ENCODE measurements at places on chromosomes 5 and 9. TPM values are rescaled to one million over a fixed set of nuclear protein-coding genes. Genes with fewer than 3 reads are reported as not detected.

SLC24A2 gene
- polyA plus RNA-seq: 0.79 TPM

PCDHGA2 gene
- 2.2 TPM for polyA plus RNA-seq

DNA sequence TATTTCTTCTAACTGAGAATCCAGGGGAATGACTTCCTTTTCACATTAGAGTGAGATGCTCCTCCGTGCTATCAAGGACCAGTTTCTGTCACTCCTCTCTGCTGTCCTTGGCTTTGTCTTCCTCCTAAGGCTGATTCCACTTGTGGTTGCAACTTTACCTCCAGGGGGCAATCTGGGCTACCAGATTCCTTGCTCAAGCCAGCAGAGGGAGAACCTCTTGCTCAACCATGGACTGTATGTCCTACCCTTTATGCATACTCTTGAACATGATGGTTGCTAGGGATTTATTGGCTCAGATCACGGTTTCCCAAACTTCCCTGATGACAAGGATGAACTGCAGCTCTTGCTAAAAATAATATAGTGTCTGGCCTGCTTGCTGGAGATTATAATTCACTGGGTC is 24.0 kb downstream of the NNT start:
- peak; percentile 15 for DNase-seq

DNA sequence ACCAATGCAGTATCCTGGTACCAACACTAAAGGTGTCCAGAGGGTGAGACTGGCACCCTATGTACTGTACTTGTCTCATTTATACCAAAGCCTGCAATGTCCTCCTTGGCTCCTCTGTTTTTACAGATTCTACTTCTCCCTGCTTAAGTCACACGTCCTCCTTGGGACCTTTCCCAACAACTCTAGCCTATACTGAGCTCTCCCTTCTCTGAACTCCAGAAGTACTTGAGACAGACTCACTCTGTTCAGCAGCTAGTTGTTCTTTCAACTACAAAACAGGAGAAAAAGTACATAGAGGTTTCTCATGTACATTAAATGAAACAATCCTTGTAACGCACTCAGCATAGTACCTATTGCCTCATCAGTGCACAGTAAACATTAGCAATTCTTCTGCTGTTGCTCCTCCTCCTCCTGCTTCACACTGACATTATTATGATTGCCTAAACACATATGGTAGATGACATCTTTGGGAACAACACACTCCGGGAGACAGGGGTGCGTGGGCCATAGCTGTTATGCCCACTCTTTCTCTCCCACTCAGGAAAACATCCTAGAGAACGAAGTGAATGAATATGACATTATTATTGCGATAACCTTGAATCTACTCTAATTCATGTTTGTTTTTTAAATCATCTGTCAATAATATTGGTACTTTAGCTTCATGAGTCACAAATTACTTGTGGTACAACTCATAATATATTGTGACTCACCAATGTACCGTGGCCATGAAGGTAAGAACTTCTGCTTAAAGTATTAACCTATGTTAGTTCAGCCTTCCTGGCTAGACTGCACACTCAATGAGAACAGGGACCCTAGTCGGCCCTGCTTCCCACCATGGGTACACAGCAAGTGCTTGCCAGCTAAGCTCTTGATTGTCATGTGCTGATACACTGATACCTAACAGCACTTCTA is 180.3 kb upstream of the ADRA1B start:
- DNase-seq: no peak

DNA sequence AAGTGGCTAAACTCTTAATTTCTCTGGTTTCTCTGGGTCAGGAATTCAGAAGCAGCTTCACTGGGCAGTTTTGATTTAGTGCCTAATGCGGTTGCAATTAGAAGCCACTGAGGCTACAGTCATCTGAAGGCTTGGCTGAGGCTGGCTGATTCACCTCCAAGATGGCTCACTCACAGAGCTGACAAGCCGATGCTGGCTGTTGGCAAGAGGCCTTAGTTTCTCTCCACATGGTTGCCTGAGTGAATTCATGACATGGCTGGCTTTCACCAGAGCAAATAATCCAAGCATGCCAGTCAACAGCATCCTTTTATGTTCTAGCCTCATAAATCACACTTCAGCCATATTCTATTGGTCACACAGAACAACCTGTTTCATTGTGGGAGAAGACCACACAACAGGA is 2.8 kb upstream of the CDK7 start:
- DNase-seq: no peak

DNA sequence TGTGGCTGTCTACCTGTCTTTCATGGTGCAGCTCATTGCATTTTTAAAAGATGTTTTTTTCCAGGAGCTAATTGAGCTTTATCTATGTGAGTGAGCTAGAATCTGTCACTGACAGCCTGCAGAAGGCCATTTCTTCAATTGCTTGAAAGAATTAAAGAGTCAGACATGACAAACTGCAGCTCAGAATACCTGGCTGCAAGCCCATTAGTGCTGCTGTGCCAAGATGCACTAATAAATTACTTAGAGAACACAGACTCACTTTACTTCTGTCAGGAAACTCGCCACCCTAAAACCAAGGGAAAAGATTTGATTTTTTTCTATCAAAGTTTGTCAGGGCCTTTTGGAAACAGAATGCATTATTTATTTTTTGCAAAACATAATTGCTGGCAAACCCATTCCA is 368.3 kb downstream of the CAAP1 start:
- peak; percentile 56 for DNase-seq

GRCh38 chr5:79002374-79002773 is 17.3 kb upstream of the ARSB start:
- DNase-seq: no peak

All from muscle of back (tissue), 13 donors.